ENCODE measurements at places on chromosomes 6 and 20.

DNA sequence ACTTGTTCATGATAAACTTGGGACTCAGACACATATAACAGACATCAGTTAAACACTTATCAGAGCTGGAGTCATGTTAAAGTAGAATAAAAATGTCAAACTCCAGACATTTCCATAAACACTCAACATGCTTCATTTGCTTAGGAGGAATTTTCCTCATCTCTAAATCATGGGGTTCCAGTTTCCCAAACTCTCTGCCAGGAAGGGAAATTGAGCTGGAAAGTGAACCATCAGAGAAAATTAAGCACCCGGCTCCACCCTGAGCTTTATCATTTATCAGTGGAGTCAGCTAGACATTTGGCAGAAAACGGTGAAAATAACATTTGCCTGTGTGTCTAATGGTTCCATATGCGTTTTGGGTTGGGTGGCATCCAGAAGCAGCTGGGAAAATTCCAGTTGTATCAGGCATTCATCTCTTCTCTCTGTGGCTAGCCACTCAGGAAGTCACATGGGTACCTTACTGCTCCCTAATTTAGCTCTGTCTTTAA, 25.3 kb upstream of the ZNFX1 start:
- DNase-seq, result no peak

- DNase-seq, result no peak
Observed at GRCh38 chr20:34634392-34634791, 42.5 kb downstream of the PIGU start.

GRCh38 chr6:6790393-6790792, 201.9 kb downstream of the LY86 start:
- DNase-seq, result no peak

DNA sequence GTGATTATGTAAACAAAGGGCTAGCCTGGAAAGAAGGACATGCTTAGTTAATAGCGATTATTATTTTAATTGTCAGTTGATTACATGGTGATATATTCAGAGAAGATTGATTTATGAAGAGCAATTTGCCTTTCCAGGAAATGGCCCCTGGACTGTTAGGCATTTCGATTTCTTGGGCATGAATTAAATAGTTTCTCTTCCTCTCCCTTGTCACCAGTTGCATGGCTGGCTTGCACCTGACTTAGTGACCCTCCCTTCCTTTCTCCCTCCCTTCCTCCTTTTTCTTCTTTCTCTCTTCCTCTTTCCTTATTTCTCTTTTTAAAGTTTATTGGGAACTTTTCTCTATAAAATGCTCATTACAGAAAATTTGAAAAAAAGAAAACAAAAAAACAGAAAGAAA, 235.4 kb downstream of the CDC5L start:
- no peak for DNase-seq

- no peak for DNase-seq
Observed at GRCh38 chr20:50434653-50435396, 75.4 kb upstream of the PTPN1 start.

GRCh38 chr6:162251257-162251656, 476.3 kb downstream of the PRKN start:
- no peak for DNase-seq

GRCh38 chr6:145060714-145061113, 674.6 kb downstream of the EPM2A start:
- no peak for DNase-seq
